Pulmonary artery endothelial cell (primary cell): ENCODE measurements at places on chromosomes 16 and 17. TPM values are rescaled to one million over a fixed set of nuclear protein-coding genes. Genes with fewer than 3 reads are reported as not detected.

Gene PRSS36
- 0.40 and 0.49 TPM in 2 replicates for total RNA-seq

Gene ENPP7
- not detected in 2 replicates for total RNA-seq

Gene NHLRC4
- total RNA-seq, result 0.71 and 2.1 TPM in 2 replicates

Gene ABCA8
- 45.5 and 51.0 TPM in 2 replicates for total RNA-seq

Gene PLD6
- total RNA-seq, result 2.3 and 2.4 TPM in 2 replicates
